ENCODE measurements at places on chromosomes 7 and 10.

- no peak for DNase-seq
Measured at GRCh38 chr10:50968386-50969091, 83.1 kb upstream of the A1CF start.

GRCh38 chr7:46072722-46073121, 151.7 kb upstream of the IGFBP3 start:
- DNase-seq = no peak

DNA sequence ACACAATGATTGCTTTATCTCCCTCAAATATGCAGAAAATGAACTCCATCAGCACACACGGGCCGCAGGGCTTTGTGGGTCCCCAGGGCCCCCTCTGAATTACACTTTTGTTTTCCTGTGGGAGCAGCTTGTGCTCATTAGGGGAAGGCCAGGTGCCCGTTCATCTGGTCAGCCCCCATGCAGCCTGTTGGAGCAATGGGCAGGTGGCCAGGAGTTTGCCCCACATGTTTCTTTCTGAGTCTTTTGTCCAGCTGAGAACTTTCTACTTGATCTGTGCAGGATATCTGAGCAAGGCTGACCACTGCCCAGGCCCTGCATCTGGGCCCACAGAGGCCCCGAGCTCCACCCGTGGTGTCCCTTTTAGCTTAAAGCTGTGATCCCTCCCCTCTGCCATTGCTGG, 105.3 kb upstream of the FAM20C start:
- no peak for DNase-seq

DNA sequence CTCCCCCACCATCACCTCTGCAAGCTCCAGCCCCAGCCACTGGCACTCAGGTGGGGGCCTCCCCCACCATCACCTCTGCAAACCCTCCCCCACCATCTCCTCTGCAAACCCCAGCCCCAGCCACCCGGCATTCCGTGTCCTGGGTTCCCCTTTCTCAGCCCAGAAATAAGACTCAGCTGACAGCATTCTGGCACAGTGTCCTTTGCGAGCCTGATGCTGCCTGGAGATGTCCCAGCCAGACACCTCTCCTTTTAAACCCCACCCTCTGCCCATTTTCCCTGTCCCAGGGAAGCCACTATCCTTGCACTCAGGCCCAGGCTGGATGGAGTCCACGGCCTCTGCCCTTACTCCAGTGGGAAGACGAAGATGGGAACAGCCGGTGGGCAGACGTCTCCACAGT, 49.8 kb downstream of the ELFN1 start:
- DNase-seq = no peak

DNA sequence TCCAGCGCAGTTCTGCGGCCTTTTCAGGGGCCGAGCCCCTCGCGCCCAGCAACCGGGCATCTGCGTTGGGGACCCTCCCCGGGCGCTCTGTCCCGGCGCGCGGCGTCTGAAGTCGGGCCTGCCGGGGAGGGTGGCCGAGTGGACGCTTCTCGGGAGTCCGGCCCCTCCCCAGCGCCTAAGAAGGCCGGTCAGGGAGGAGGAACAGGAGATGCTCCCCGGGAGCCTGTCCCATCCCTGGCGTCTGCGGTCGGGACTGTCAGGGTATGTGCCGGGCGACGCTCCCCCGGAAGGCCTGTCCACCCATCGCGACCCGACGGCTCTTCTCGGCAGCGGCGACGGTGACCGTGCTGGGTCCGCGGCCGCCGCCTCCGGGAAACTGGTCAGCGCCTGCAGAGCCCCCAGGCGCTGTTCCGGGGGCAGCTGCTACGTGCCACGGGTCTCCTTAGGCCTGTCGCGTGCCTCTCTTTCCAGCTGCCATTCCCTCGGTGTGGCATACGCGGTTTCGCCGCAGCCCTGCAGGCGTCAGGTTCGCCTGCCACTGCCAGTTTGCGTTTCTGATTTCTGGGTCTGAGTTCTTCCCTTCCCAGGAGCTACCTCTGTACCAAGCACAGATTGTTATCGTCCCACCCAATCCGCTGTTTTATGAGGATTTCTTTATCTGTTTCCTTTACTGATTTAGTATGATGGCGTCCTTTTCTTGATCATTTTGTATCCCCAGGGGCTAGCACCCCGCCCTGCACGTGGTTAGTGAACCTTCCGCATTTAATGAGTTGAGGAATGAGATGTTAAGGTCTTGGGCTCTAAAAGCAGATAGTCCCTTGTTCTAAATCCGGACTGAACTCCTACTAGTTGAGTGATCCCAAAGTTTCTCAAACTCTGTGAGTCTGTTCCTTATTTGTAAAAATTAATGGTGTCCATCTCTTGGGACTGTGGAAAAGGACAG, 782 bp downstream of the IFIT5 start:
- DNase-seq = peak; percentile 8

Data from effector CD8-positive, alpha-beta T cell (primary cell).